ENCODE measurements at places on chromosomes 5 and 9.

GRCh38 chr9:27414220-27414761 is 109.8 kb upstream of the IFNK start:
- no peak for DNase-seq

GRCh38 chr9:126842977-126843799 is 17.3 kb upstream of the ZBTB34 start:
- no peak for DNase-seq

GRCh38 chr5:172583931-172584511 is 57.0 kb upstream of the NEURL1B start:
- DNase-seq, result no peak

DNA sequence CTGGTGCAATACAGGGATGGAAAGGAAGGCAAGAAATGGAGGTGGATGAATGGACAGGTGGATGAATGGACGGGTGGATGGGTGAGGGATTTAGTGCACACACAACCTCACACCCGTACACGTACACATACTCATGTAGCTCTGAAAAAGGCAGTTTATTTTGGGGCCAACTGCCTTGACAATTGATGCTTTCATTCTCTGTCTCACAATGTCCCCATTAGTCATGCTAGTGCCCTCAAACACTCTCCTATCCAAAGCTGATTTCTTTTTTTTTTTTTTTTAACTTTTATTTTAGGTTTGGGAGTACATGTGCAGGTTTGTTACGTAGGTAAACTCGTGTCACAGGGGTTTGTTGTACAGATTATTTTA is 495.0 kb downstream of the DMAC1 start:
- no peak for DNase-seq

DNA sequence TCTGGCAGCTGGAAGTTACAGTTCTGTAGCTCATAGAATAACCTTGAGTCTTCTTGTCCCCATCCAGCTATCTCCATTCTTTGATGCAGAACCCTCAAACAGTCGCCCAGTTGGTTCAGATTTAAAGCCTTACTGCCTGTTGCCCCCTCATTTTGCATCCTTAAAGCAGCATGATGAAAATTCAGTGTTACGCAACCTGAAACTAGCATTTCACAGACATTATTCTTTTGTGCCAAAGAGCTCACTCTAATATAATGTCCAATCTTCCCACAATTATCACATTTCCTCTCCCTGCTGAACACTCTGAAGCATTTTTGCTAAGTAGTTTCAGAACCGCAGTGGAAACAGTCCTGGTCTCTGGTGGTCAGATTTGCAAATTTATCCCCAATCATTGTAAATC is 318.0 kb downstream of the PSAT1 start:
- DNase-seq, result no peak

- DNase-seq, result no peak
Measured at GRCh38 chr5:73729329-73729728, 103.3 kb downstream of the ARHGEF28 start.

DNA sequence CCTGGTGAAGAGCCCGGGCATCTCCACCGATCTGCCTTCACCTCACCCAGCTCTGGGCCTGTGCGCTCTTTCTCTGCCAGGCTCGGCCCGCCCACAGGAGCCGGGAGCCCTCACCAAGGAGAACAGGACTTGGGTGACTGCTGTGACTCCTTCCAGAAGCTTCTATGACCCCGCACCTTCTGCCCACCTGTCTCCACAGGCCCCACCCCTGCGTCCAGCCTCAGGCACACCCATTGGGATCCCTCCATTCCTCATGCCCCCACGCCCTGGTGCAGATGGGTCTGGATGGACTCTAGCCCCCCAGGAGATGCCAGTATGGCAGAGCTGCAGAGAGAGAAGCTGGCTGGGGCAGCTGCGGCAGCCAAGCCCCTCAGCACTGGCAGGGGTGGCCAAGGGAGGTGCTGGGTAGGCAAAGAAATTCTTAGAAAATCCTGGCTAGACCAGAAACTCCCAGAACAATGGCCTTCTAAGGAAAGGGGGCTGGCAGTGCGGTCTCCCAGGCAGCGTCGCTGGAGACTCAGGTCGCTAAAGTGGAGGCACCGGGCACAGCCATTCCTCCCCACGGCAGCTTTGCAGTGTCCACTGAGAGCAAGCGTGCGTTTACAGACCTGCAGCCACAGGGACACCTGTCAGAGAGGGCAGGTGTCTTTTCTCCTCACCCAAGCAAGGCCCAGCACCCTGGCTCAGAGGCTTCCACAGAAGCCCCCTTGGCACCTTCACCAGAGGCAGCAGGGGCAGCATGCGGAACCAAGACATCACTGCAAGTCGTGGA is 17.3 kb downstream of the LPCAT1 start:
- DNase-seq, result no peak

DNA sequence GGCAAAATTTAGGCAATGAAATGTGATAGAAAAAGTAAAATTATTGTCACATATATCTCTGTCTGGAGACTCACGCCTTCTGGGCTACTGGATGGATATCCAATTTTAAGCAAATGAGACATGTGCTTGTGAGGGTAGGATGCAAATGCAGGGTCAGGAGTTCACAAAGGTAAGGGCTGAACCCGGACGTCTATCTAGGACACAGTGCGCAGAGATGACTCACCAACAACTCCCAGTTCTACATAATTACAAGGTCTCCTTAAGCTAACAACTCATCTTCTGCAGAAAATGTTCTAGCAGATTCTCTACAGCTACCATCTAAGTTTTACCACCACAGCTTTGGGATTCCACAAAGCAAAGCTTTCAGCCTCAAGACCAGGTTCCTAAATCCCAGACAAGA is 160.5 kb downstream of the ENTREP1 start:
- no peak for DNase-seq

GRCh38 chr5:140093179-140093578 is 20.7 kb upstream of the PURA start:
- DNase-seq, result no peak

DNA sequence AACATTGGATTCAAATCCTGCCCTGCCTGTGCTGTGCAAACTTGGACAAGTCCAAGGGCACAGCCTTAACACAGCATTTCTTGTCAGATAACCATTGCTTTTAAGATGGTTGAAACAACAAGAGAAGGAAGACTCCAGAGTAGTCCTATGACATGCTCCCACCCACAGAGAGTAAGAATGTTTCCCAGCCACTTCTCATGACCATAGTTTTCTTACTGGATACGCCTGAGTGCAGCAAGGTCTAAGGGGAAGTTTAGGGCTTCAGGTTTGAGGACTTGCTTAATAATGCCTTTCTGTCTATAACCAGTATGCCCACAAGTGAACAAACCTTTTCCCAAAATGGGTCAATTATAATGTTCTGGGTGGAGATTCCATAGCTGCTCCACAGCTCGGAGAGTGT is 126.4 kb downstream of the SLF1 start:
- no peak for DNase-seq

DNA sequence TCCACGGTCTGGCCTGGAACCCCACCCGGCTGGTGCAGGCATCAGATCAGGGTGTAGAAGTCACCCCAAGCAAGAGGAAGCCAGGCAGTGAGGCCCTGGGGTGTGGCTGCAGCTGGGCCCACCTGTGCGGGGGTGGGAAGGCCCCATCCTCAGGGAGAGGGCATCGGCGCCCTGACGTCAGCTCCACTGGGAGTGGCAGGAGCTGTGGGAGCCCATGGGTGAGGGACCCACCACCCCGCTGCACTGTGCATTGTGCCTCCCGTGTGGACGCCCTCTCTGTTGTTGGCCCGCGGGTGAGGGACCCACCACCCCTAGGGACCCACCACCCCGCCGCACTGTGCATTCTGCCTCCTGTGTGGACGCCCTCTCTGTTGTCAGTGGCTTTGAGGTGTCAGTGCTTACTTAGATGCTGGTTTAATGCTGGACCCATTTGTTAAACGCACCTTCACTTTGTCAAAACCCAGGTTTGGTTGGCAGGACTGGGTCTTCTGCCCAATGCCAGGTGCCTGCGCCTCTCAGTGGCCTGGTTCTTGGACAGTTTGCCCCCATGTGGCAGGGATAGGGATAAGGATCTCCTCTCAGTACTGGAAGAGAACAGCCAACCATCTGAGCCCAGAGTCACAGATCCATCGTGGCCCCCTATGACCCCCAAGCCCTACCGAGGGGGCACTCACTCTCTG is 6.9 kb upstream of the EXOC3 start:
- no peak for DNase-seq

GRCh38 chr5:181198905-181199519 is 6.0 kb downstream of the TRIM7 start:
- no peak for DNase-seq

DNA sequence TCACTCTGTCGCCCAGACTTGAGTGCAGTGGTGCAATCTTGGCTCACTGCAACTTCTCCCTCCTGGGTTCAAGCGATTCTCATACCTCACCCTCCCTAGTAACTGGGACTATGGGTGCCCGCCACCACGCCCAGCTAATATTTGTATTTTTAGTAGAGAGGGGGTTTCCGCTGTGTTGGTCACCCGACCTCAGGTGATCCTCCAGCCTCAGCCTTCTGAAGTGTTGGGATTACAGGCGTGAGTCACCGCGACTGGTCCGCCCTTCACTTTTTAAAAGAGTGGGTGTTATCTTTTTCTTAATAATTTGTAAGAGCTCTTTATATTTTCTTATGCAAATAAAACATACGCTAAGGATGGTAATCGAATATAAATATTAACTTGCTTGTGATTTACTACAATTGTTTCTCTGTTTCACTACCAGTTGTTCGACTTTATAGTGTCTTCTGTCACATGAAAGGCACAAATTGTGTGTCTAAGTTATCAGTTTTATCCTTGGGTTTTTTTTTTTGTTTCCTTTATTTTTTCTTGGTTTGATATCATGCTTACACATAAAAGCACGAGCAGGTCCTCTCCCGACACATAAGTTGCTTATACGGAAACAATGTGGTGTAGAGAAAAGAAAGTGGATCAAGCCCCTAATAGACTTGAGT is 1.9 kb upstream of the GPBP1 start:
- no peak for DNase-seq

- no peak for DNase-seq
Measured at GRCh38 chr5:160486573-160486972, 64.9 kb downstream of the PTTG1 start.

DNA sequence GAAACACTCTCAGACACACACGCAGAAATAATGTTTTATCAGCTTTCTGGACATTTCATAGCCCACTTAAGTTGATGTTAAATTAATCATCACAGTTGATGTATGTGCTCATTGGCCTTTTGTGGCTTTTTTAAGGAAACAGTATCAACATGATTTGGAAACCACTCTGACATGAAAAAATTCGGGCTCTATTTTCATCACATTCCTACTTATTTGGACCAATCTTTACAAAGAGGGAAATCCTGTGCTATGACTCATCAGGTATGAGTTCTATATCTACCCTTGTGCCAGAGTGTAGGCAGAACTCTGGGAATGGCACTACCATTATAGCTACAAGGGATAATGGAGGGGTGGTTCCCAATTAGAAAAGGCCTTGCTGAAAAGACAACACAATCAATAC is 388.4 kb upstream of the PTGER4 start:
- no peak for DNase-seq

- DNase-seq, result no peak
Measured at GRCh38 chr5:65546141-65546540, 16.8 kb downstream of the CENPK start.

DNA sequence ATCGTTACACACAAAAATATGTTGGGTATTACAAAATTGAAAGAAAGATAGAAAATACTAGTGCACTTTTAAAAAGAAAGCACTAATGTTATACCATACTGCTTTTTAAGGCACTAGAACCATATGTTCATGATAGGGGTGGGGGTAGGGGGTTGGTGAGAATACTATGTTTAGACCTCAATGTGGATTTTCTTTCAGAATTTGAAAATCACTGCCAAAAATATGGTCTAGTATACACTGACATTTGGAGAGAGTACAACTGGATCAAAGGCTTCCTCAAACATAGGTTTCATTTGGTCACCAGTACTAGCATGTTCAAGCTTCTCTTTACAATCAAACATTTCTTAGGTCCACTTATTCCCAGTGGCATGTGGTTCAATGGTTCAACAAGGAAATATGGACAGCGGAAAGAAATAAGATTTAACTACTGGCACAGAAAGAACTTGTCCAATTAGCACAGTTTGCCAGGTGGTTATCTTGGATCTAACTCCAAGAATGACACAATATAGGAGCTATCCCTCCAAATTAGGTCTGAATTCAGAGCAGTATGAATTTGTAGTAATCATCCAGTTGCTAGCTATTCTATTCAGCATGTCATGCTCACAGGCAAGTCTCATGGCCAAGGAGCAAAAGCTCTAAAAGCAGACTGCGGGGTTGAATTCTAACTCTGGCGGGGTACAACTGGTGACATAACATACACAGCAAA is 139.3 kb downstream of the SLC24A2 start:
- DNase-seq, result no peak

GRCh38 chr9:6716766-6717165 is 41.0 kb upstream of the KDM4C start:
- no peak for DNase-seq

GRCh38 chr5:176654856-176655255 is 7.6 kb downstream of the TSPAN17 start:
- no peak for DNase-seq

- peak; percentile 4 for DNase-seq
Measured at GRCh38 chr5:52469420-52469819, 318.3 kb upstream of the ITGA1 start.

GRCh38 chr5:58918021-58918729 is 335.3 kb downstream of the RAB3C start:
- DNase-seq, result no peak

DNA sequence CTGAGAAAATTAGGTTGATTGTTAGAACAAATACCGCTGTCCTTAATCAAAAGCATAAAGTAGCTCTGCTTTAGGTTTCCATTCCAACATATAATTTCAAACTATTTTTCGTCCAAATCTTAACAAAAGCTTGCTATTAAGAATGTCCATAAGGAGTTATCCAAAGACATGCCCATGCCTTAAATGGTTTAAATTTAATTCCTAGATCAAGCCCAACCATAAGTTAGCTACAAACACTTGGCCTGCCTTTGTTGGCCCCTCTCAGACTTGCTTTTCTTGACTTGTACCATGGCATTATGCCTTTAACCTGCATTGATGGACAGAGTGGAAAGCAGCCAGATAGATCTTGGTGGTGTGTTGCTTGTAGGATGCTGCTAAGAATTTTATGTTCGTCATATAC is 8.8 kb downstream of the GARNL3 start:
- DNase-seq, result no peak

GRCh38 chr9:68895741-68896478 is 118.0 kb downstream of the PRKACG start:
- no peak for DNase-seq

DNA sequence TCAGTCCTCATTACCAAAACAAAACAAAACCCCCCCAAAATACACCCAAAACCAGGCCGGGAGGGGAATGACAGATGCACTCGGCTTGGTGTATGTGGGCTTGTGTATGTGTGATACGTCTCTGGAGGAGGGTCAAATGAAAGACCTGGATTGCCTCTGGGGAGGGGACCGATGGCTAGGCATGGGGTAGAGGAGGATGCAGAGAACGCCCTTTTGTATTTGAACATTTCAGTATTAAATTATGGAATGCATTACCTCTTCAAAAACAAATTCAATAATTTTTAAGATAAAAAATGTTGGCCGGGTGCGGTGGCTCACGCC is 61.4 kb downstream of the LMX1B start:
- DNase-seq, result no peak
